ENCODE measurements at places on chromosomes 16 and 17.

DNA sequence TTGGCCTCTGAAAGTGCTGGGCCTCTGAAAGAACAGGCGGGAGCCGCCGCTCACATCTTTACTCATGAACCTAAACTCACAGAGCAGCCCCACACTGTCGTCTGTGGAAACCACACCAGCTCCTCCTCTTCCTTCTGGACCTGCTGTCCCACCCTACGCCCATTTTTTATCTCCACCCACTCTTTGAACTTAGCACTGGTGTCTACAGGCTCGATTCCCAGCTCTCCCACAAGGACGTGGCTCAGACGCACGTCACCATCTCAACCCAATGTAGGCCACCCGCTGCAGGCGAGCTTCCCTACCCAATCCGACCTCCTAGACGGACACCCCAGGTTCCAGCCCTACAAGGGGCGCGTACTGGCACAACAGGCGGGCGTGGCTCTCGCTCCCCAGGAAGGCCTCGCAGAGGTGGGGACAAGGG, 62.2 kb downstream of the NXN start:
- DNase-seq = no peak

- no peak for DNase-seq
Observed at GRCh38 chr16:85880861-85881260, 18.1 kb upstream of the IRF8 start.

- DNase-seq = no peak
Observed at GRCh38 chr17:16486373-16487250, 5.4 kb downstream of the LRRC75A start.

- DNase-seq = peak; percentile 60
Observed at GRCh38 chr17:58679263-58680037, 12.4 kb downstream of the TEX14 start.

GRCh38 chr17:5665164-5665563, 80.9 kb upstream of the NLRP1 start:
- DNase-seq = peak; percentile 45

GRCh38 chr17:62091804-62092203, 26.7 kb upstream of the MED13 start:
- no peak for DNase-seq

DNA sequence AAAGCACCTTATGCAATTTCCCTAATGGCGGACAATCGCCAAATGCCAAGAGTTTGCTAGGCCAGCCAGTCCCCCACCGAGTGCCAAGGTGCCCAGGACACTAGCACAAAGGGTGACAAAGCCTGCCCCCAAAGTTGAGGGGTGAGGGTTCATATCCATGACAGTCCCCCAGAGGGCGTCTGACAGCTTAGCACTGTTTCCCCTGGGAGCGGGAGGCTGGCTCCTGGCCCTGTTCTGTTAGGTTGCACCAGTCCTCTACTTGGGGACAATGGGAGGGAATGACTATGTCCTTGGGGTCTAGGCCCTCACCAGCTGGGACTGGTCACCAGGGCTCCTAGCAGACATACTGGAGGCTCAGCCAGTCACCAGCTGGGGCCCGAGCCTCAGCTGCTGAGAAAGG, 66.9 kb downstream of the MYO18A start:
- DNase-seq = peak; percentile 36

DNA sequence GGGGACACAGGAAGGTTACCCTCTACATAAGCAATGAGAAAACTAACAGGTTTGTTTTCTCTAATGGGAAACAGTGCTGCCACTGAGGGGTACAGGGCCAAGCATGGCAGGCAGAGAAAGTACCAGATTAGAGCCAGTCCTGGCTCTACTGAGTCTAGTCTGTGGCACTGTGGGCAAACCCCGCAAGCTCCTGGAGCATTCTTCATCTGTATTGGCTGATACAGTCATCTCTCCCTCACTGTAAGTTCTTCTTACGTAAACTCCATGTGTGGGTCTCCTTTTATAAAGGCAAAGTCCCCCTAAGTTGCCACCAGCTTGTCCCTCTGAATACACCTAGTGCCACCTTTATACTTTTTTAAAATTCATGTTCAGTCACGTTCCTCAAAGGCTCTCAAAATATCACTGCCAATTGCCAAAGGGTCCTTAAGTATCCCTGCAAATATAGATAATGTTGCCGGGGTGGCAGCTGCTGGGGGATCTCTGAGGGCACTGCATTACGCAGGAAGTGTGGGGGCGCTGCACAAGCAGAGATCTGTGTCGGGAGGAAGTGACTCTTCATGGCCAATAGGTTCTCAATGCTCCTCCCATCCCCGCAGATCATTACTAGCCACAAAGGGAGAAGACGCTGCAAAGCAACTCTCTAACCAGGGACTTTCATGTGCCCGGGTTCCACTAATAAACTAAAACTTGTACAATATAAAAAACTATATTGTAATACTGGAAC, 18.8 kb downstream of the XPO6 start:
- no peak for DNase-seq

GRCh38 chr17:83037874-83038165, 41.6 kb upstream of the METRNL start:
- DNase-seq = no peak

DNA sequence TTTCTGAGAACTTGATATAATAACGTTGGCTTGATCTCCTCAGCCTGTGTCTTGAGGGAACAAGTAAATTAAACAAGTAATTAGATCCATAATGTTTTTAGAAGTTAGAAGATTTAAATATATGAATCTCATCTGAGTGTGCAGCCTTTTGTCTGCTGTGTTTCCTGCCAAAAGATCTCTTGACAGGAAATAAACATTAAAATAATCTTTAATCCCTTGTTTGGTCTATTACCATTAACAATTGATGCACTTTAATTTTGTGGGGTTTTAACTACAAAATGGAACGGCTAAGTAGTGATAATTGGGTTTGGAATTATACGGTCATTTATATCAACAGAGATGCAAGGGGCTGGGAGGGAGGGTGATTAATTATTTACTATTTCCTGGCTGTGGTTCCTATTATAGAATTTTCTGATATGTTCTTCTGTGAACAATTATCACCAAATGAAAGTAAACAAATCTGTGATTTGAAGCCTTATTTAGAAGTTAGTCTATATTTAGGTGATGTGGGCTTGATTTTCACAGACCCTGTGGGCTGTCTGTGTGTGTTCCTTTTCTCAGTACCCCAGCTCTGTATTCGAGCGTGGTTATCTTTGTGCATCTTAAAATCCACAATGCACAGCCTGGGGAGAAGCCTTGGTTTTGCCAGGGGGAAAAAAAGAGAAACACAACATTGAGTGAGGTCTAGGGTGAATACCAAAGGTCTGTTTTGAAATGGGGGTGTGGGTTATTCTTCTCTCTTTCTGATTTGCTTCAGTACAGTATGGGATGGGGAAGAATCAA, 556.1 kb downstream of the WWOX start:
- DNase-seq = no peak

DNA sequence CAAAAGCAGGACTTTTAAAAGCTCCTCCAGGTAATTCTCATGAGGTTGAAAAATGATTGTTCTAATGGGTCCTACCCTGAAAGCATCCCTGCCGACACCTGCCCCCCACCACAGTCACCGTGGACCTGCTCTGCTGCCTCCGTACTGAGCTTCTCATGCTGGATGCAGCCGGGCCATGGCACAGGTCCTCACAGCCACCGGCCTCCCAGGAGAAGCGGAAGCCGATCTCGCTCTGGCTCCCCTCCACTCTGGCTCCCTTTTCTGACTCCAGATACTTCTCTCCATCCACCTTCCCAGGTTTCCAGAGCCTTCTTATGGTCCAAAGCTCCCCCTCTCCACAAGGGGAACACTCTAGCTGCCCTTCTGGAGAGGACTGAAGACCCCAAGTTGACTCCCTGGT, 10.2 kb downstream of the RPRML start:
- DNase-seq = no peak

- no peak for DNase-seq
Observed at GRCh38 chr17:28616281-28616680, 2.3 kb upstream of the RSKR start.

GRCh38 chr16:56260378-56261160, 69.3 kb downstream of the GNAO1 start:
- no peak for DNase-seq

DNA sequence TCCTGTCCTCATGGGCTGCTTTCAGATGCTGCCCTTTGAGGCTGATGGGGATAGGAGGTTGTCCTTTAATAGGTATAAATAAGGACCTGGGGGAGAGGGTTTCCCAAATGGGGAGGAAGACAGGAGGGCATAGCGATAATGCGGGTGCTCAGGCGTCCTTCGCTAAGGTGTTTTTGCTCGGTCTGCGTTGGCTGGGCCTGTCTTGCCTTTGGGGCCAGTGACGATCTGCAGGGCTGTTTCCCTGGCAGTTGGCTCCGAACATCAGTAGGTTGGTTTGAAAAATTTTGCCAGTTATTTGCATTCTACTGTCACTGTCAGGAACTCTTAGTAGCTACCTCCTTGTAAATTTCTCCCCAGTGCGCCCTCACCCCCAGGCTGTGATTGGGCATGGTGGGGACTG, 37.8 kb upstream of the CDC42EP4 start:
- DNase-seq = no peak

DNA sequence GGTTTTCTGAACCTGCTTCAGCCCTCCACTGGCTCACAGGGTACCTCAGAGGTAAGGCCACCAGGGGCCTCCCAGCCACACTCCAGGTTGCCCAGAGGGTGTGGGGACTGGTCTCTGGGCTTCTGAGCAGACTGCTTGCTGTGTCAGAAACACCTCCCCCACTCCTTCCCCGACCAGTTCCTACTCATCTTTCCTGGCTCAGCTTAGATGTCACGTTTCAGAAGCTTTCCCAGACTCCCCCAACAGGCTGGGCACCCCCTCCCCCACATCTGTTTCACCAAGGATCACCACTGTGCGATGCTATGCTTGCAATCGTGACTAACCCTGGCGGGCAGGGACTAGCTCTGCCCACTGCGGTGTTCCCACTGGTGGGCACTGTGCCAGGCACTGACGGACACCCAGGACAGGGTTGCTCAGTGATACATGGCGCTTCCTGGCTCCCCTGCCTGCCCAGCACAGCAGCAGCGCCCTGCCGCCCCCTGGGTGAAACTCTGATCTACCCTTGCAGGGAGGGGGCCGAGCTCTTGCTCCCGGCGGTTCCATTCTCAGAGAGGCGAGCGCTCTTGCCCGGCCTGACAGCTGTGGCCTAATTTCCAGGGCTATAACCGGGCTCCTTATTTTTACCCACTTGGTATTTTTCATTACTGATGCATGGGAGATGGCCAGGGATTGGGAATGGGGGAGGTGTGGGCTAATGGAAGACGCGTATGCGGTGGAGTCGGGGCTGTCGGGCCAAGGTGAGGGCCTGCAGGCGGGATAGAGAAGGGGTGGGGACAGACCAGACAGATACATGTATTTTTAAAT, 29.4 kb upstream of the MTSS2 start:
- peak; percentile 68 for DNase-seq

GRCh38 chr17:74354123-74354522, 7.5 kb downstream of the BTBD17 start:
- peak; percentile 97 for DNase-seq

DNA sequence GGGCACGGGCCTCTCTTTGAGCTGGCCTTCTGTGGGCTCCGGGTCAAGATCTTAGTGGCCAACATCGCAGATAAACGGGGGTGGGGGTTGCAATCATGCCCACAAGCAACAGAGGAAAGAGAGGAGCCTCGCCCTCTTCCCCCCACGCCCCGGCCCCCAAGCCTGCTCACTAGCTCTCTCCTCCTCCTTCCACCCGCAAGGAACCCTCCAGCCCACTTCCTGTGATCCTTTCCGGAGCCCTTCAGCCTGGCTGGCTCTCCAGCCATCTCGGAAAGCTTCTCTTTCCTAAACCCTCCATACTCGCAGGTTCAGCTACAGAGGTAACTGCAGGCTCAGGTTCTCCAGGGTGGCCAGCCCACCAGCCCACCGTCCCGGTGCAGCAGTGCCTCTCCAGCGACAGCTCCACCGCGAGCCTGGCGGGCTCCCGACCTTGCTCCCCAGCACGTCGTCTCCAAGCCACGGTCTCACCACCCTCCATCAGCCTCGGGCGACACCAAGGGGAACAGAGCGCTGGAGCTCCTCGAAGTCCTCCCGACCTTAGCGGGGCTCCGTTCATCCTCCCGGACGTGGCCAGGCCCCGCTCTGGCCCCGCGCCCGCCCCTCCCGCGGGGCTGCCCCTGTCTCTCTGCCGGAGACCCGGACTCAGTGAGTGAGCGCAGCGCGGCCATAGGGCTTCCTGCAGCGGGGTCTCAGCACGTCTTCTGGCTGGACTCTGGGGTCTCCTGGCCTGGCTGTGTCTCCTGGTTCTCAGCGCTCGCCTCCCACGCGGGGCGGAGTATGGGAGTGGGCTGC, 12.9 kb upstream of the ODF4 start:
- DNase-seq = no peak

- no peak for DNase-seq
Observed at GRCh38 chr16:51937771-51938170, 609.2 kb downstream of the TOX3 start.

DNA sequence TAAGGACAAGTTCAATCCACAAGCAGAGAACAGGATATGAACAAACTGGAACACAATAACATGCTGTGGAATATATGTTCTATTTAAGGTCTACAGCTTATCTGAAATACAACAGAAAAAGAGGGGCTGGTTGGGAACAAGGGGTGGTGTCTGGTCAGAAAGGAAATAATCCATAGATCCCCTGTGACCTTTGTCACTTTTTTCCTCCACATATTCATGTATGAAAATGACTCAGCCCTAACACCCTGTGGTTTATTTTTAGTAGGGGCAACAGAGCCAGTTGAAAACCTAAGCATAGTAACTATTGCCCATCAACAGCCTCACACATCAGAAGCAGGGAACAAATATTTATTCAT, 12.3 kb upstream of the SPAG9 start:
- no peak for DNase-seq

GRCh38 chr16:12674071-12674470, 129.6 kb downstream of the CPPED1 start:
- no peak for DNase-seq

GRCh38 chr16:85407-85782, 7.4 kb downstream of the MPG start:
- DNase-seq = no peak

- DNase-seq = peak; percentile 67
Observed at GRCh38 chr17:44198721-44199552, 747 bp downstream of the ATXN7L3 start.

GRCh38 chr17:76989519-76989918, 121.3 kb downstream of the MGAT5B start:
- peak; percentile 60 for DNase-seq

DNA sequence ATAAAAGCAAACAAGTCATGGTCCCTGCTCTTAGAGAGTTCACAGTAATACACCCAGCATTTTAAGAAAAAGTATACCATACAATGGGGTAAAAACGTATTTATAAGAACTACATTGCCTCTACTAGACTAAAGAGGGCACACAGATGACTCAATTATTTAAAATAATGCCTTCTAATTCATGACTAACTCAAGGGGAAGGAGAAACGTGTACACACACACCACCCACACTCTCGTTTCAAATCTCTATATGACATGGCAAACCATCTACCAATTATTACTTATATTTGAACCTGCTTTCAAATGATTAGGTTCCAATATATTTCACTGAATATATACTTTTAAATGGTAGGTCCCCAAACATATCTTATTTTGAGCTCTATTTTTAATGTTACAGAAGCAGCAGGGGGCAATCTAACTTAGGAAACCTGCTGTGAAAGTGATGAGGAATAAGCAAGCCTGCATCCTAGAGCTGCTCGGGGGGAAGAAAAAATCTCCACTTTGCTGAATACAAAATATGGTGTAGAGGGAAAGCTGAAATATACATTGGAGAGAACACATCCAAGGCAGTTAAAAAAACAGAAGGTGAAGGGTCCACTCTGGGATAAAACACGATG, 232.4 kb upstream of the PSMD7 start:
- DNase-seq = no peak

GRCh38 chr17:73151916-73152632, 12.7 kb upstream of the SSTR2 start:
- no peak for DNase-seq

GRCh38 chr16:75566040-75566757, at the start of gene GABARAPL2:
Gene GABARAPL2 (plus strand): TSS chr16:75566379. CDS start chr16:75566487, 108 bp downstream.
- DNase-seq = peak; percentile 88

GRCh38 chr16:86270696-86271095, 239.6 kb upstream of the FOXF1 start:
- no peak for DNase-seq
